ENCODE measurements at places on chromosomes 4 and X. TPM values are rescaled to one million over a fixed set of nuclear protein-coding genes. Genes with fewer than 3 reads are reported as not detected.

DDX53 gene
- total RNA-seq, result not detected

- no peak for DNase-seq
These were observed 21.7 kb upstream of the GPM6A start for GRCh38 chr4:175833574-175834311.

DNA sequence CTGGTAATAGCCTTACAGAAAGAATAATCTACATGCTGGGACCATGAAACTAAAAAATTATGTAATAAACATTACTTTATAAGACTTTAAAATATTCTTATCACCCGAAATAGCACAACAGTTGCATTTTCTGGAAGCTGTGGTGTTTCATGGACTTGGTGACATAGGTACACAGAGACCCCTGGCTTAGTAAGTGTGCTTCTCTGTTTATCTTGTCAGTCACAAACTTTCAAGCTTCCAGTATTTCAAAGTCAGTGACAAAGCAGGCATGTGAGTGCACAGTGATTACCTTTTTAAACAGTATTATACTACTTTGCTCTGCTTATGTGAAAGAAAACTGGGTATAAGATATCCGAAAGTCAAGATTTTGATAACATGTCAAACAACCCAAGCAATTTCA lies 84.3 kb downstream of the PAPSS1 start:
- DNase-seq, result no peak

- DNase-seq, result peak; percentile 88
These were observed at the start of gene PIR for GRCh38 chrX:15493118-15493962. TSS of gene PIR (minus strand) at chrX:15493333. CDS start at chrX:15491257, 2,076 bp downstream.

DNA sequence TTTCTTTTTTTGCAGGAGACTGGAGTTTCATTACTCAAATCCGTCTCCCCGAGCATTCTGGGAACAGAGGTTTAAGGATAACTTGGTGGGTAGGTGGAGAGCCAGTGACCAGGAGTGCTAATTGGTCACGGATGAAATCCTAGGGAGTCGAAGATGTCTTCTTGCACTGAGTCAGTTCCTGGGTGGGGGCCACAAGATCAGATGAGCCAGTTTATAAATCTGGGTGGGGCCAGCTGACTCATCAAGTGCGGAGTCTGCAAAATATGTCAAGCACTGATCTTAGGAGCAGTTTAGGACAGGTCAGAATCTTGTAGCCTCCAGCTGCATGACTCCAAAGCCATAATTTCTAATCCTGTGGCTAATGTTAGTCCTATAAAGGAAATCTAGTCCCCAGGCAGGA lies 741.3 kb downstream of the PCDH7 start:
- DNase-seq, result no peak

DNA sequence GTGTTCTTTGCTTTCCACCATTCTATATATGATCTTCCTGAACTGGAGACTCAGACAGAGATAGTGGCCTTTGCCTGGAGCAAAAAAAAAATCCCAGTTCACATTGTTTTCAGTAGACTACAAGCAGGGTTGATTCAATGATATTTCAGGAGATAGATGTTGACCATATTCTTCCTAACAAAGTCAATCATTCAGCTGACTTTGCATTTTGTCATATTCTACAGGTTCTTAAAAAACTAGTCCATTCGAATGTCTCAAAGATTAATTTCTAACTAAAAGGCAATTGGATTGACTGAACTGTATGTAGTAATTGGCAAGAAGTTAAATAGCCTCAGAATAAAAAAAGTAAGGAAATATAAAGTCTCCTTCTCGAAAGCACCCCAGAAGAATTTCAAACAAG lies 479.5 kb downstream of the NKX6-1 start:
- no peak for DNase-seq

AKAP17A gene
- 42.4 TPM for total RNA-seq

LPAR4 gene
- total RNA-seq, result 0.24 TPM

GRCh38 chrX:47523297-47523696 lies 37.7 kb upstream of the ARAF start:
- DNase-seq, result peak; percentile 83

HMX1 gene
- total RNA-seq, result not detected

GRCh38 chr4:12447451-12447850 lies 1018.8 kb upstream of the HS3ST1 start:
- DNase-seq, result no peak

DNA sequence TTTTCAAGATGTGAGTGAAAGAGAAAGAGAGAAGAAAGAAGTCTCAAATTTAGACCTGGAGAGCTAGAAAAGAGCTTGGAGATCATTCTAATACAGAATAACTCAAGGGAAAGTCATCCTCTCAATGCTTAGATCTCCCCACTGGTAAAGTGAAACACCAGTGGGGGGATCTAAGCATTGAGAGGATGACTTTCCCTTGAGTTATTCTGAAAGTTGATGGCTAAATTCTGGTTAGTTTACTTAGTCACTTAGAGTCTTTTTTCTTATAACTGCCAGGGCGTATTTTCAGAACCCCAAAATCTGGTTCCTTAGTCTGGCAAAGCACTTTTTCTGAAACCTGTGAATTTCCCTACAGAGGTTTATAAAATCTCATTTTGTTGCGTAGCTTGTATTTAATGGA lies 198.6 kb downstream of the ARHGAP24 start:
- no peak for DNase-seq

- no peak for DNase-seq
These were observed 160.1 kb upstream of the NDST3 start for GRCh38 chr4:117874216-117874615.

HERC5 gene
- total RNA-seq, result 1.4 TPM

TMPRSS11F gene
- total RNA-seq, result not detected

GRCh38 chr4:71545168-71545567 lies 206.3 kb downstream of the SLC4A4 start:
- DNase-seq, result no peak

RTL9 gene
- not detected for total RNA-seq

GRCh38 chr4:42654631-42655268 lies 2.2 kb downstream of the ATP8A1 start:
- DNase-seq, result no peak

- DNase-seq, result no peak
These were observed 24.9 kb upstream of the HGFAC start for GRCh38 chr4:3416821-3417221.

MAGEE2 gene
- 0.10 TPM for total RNA-seq

- no peak for DNase-seq
These were observed 13.3 kb upstream of the ARHGEF6 start for GRCh38 chrX:136794080-136794479.

DNA sequence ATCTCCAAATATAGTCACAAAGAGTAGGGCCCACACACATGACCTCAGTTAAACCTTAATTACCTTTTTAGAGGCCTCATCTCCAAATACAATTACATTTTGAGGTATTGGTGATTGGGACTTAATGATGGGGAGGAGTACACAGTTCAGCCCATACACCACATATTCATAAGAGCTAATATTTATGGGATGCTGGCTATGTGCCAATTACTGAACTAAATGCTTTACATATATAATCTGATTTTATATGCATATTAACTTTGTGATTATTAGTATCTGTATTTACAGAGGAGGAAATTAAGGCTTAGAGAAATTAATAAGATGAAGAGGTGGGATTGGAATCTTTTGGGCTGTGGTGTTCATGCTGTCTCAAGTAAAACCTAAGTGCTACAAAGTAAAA lies 17.8 kb downstream of the SMARCAD1 start:
- DNase-seq, result no peak

CTAG1B gene
- not detected for total RNA-seq

DACH2 gene
- 0.05 TPM for total RNA-seq

- peak; percentile 90 for DNase-seq
These were observed at the start of gene MCUB for GRCh38 chr4:109559983-109560686. TSS of gene MCUB (plus strand) at chr4:109560246. CDS start at chr4:109560338, 92 bp downstream.

USP11 gene
- total RNA-seq, result 20.7 TPM

- no peak for DNase-seq
These were observed 159.7 kb downstream of the NSUN7 start for GRCh38 chr4:40909363-40909876.

DNA sequence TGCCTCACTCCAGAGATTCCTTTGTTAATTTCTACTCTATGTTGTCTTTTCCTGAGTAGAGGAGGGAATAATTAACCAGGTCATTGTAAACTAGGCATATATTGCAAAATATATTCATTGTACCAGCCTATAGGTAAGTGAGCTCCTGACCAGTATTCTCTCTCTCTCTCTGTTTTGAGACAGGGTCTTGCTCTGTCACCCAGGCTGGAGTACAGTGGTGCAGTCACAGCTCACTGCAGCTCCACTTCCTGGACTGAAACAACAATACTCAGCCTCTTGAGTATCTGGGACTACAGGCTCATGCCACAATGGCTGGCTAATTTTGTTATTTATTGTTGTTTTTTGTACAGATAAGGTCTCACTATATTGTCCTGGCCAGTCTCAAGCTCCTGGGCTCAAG lies 198.3 kb downstream of the ARAP2 start:
- DNase-seq, result no peak

NSG1 gene
- total RNA-seq, result 5.9 TPM

- no peak for DNase-seq
These were observed 134.9 kb upstream of the VEGFC start for GRCh38 chr4:176927664-176928063.

DNA sequence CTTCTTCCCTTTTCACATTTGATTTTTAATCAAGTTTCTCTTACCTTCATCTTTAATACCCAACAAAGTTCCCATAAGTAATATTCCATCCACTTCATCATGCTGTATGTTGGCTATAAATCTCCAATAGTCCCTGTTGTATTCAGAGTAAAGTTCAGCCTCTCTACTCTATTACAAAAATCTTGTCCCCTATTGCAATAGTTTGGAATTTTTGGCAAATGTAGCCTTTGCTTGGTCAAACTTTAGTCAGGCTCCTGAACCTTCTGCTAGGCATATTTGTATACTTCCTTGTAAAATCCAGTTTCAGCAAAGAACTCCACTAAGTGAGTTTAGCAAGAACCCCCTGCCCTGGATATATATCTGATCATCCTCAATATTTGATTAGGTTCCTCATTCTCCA lies 54.0 kb upstream of the PACRGL start:
- no peak for DNase-seq

GRCh38 chr4:161350946-161351345 lies 812.9 kb downstream of the FSTL5 start:
- DNase-seq, result no peak

MAGEA12 gene
- total RNA-seq, result 0.20 TPM

SHISA3 gene
- total RNA-seq, result 1.1 TPM

DNA sequence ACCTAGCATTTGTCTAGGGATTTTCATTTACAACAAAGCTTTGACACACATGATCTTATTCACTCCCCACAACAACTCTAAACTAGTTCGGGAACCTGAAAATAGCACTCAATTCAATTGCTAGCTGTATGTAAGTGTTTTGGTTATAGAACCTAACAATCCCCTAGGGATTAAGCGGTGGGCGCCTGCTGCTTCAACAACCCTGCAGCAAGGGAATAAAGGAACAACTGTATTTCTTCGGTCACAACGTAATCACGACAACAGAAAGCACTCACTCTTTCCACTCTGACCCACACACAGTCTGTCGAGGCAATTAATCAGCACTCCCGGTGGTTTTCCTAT lies 674 bp upstream of the DIAPH2 start:
- no peak for DNase-seq

CC2D2A gene
- 2.6 TPM for total RNA-seq

KLB gene
- total RNA-seq, result 0.64 TPM

GRCh38 chrX:47481160-47481559 lies 1.9 kb downstream of the ZNF41 start:
- no peak for DNase-seq

DNA sequence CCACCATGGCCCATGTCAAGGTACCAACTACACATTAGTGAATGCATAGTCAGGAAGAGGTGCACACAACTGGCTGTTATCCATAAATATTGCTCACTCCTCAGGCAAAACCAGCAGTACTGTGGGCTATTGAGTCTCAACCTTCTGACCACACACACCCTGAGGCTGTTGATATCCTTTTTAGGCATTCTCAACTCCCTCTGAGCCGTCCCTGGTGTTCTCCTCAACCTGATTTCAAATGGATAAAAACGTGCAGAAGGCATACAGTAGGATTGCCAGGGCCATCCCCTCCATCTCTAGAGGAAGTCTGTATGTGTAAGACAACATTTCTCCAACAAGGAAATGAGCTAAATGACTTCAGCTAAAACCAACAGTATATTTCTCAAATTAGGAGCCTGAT lies 98.7 kb upstream of the KLHL13 start:
- DNase-seq, result no peak

SOX3 gene
- not detected for total RNA-seq

DNA sequence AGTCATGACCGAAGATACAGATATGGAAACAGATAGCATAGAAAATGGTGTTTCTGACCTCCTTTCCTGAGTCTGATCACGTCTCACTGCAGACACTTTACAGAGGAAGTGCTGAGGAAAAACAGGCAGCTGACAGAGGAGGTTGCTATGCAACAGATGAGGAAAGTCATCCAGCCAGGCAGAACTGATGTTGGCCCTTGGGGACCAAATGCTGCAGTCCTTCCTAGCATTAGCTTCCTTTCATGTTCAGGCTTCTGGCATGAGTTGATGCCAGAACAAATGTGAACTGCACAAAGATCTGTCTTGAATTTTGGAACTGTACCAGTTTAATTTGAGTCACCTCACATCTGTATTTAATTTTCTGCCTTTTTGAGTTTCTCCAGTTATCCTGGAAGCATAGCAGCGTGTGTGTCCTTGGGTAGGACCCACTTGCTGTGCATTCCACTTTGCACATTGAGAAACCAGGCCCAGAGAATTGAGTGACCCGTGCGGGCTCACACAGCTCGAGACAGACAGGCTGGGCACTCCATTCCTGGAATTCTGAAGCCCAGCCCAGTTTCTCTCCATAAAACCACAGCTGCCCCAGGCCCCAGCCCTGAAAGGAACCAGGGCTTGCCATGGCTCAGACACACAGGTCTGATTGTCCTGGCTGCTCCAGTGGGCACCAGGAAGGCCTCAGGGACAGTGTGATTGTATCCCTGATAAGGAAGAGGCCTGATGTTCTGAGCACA lies 1.4 kb upstream of the MAGED1 start:
- no peak for DNase-seq

DNA sequence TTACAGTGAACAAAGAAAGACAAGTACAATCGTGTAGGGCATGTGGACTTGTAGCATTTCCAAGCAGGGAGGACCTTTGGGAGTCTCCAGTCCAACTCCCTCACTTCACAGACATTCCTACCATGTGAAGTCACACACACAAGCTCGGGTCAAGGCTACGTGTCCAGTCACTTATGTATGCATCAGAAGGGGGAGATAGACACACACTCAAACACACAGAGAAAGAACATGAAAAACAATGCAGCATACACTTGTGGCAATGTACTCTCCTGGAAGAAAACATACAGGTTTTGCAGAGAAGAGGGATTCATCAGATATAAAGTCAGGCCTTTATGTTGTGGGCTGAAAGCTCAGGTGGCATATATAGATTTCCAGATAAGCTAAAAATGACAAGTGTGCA lies 136.1 kb upstream of the MID1 start:
- DNase-seq, result no peak

DNA sequence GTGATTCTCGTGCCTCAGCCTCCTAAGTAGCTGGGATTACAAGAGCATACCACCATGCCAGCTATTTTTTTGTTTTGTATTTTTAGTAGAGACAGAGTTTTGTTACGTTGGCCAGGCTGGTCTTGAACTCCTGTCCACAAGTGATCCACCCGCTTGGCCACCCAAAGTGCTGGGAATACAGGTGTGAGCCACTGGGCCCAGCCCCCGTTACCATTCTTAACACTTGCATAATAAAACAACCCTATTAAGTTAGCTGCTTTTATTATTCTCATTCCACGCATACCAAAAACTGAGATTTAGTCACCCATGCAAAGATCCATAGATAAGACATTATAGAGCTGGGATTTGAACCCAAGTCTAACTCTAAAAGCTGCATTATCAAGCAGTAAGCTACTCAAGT lies 6.0 kb upstream of the TEX13A start:
- DNase-seq, result no peak

GRCh38 chrX:1813809-1814208 lies 198.9 kb downstream of the ASMT start:
- DNase-seq, result no peak

NEXMIF gene
- total RNA-seq, result 0.82 TPM

Measured in colonic mucosa (tissue), 4 donors.